Hematopoietic multipotent progenitor cell treated with erythropoietin and hydrocortisone succinate and interleukin-3 and kit ligand, for 8 days (in vitro differentiated cells): ENCODE measurements at places on chromosomes 5 and 9.

DNA sequence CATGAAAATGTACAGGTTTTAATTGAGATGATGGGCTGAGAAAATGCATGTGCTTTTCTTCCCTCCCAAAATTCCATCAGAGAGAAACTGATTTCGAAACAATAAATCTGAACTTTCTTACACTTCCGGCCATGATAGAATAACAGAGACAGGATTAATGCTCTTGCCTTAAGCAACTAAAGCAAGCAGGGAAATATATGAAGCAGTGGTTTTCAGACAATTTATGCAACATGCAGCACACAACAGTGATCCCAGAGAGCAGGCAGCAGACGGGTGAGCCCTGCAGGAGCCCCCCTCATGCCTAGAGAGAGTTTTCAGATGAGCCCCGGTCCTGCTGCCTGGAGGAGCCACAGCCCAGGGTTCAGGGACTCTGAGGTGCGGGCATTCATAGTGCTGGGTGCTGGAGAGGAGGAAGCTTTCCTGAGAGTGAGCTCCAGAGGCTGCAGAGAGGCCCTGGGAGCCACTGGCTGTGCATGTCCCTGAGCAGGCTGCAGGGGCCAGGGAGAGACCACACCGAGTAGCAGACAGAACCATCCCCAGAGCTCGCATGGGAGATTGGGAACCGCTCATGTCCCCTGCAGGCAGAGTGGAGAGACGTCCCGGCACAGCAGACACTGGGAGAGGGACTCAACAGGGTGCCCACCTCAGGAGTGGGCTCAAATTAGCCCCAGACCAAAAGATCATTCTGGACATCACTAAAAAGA lies 143.5 kb downstream of the OLFM1 start:
- DNase-seq, result no peak

DNA sequence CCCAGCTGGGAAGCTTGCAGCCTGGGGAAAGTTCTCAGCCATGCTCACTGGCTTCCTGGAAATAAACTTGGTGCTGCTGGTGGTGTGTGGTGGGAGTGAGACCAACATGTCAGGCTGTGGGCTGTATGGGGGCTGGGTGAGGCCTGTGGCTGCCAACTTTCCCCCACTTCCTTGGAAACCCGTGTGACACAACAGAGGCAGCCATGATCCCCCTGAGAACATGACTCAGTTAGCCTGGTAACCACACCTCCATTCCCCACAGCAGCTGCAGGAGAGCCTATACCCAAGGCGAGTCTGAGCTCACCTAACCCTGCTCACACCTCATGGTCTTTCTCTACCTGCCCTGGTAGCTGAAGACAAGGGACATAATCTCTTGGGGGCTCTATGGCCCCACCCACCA lies 72.7 kb upstream of the RGMB start:
- no peak for DNase-seq

DNA sequence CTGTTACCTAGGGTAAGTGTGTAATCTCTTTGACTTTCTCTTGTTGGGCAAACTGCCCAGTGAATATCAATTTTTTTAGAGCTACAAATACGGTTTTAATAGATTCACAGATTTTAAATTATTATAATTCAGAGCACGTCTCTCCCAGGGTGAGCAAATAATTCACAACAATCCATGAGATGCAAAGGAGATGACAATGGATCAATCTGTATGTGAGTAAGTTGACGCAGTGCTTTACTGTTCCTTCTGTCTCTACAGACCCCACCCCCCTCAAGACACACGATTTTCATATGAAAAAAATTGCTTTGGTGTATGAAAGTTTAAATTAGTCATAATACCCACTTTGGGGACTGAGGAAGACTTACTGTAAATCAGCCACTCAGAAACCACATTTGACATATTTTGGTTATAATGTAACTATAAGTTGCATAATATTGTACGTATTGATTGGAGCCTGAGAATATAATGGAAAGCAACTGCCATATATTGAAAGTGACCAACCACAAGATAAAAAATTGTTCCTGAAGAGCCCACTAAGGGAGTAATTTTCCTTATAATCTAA lies 201.7 kb downstream of the BNC2 start:
- no peak for DNase-seq

DNA sequence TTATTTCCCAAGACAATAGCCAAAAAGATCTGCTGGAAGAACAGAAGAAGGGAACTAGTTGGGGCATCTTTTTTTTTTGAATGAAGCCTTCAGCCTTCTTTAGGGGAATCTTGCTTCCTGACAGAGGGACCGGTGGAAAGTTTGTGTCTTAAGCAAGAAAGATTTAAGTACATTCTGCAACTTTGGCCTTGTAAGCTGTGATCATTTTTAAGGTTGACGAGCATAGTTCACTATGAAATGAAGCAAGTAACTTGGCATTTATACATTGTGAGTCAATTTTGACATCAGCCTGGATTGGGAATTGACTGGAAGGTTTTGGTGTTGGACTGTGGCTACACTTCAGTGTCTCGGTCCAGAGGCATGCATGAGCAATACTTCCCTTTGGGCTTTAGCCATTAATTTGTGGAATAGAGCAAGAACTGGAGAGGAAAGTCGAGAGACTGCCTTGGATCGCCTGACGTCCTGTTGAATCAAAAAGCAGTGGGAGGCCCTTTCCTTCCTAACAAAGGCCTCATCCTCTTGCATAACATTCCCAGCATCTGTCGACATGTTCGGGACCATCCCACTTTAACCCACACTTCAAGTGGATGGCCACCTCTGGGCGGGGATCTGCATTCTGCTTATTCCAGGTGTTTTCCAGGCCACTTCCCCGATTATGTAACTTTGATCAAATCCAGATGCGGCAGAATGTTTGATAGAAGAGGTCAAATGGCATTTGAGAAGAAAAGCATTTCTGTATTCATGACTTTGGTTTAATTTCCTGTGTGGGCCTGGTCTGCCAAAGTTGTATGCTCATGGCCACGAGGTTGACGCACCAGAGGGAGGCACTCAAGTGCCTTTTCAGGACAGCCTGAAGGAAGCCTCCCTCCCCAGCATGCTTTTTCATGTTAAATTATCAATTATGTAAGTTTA lies 12.5 kb downstream of the ABL1 start:
- no peak for DNase-seq

- DNase-seq, result no peak
Observed at GRCh38 chr9:16602494-16602893, 268.0 kb downstream of the BNC2 start.

GRCh38 chr5:59685793-59686192 lies 207.7 kb downstream of the PDE4D start:
- DNase-seq, result no peak

GRCh38 chr5:80208381-80208780 lies 47.5 kb downstream of the SERINC5 start:
- no peak for DNase-seq

GRCh38 chr5:170863646-170864045 lies 1.8 kb downstream of the RANBP17 start:
- no peak for DNase-seq

GRCh38 chr5:66565878-66566277 lies 30.3 kb upstream of the MAST4 start:
- no peak for DNase-seq
